ENCODE measurements at places on chromosomes 1 and 21. TPM values are rescaled to one million over a fixed set of nuclear protein-coding genes. Genes with fewer than 3 reads are reported as not detected.

GRCh38 chr1:172938681-172939080, 112.1 kb downstream of the TNFSF18 start:
- no peak for DNase-seq

DNA sequence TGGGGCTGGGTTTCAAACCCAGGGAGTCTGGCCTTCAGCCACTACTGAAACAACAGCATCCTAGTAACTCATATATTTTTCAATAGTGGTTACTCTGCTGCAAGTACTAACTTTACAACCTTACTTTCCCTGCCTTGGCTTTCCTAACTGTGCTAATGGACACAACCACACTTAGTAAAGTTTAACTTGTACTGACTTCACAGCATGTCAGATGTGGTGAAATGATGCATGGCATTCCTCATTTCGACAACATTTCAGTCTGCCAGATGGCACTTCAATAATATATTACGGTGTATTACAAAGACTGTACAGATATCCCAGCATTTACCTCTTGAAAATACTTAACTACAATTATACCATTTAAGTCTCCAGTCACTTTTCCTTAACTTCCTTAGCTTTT, 27.8 kb downstream of the LRRC7 start:
- DNase-seq = no peak

DNA sequence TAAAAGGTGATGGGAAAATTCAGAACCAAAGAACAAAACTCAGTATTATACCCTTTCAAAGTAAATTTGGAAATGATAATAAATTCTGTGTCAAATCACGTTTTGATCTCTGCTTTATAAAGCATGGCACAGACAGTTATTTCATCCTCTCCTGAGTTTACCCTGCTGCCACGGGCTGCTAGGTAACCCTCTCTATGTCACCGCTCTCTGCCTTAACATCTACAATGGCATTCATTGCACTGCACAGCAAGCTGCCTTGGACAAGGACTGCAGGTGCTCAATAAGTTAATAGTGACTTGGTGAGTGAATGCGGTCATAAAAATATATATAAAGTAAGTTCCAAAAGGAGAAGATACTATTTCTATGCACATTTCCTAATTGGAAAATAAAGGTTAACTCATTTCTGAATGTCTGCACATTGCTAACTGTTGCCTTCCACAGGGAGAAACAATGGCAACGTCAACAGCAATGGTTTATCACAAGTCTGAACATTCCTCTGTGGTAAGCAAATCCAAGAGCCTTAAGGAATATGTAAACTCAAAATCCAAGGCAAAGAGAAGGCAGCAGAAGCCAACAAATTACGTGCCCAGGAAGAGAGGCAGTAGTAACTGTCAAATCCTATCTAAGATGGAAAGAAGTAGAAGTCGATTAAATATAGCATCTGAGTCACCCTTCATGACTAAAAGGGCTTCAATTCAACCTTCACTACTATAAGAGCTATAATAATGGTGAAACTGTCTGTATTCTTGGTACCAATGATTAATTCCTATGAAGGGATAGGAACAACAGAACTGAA, 19.4 kb downstream of the FYB2 start:
- no peak for DNase-seq

GRCh38 chr1:186904361-186904760, 75.6 kb downstream of the PLA2G4A start:
- DNase-seq = no peak

- DNase-seq = no peak
Observed at GRCh38 chr1:160726114-160726497, 12.9 kb upstream of the SLAMF7 start.

DNA sequence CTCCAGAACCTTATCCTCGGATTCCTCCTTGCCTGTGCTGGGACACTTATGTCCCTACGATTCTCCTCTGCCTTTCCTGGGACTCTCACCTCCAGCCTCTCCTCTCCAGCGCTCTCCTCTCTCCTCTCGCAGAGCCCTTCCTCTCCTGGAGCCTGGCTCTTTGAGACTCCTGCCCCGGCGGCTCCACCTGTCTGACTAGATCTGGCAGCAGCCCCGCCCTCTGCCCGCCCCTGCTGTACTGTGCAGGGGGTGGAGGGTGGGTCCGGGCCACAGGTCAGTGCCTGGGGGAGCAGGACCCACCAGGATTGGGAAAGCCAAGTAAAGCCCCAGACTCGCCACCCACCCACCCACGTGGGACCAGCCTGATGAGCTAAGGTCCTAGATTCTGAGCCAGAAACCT, 1.6 kb downstream of the ELOVL1 start:
- no peak for DNase-seq

DNA sequence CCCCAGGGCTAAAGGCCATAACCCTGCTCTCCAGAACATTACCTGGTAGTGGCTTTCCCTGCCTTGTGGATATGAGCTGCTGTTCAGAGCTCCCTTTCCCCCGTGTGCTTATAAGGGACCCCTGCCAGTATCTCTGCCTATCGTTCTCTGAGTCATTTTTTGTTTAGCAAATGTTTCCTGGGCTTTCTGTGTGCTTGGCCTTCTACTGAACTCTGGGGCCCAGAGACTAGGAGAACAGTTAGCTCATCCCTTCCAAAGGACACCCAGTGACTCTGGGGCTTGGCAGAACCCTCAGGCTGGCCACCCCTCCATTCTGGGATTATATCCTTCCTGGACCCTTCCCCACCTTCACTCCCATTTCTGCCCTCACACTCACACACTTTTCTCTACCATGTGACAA, 80.8 kb upstream of the POU3F1 start:
- no peak for DNase-seq

DNA sequence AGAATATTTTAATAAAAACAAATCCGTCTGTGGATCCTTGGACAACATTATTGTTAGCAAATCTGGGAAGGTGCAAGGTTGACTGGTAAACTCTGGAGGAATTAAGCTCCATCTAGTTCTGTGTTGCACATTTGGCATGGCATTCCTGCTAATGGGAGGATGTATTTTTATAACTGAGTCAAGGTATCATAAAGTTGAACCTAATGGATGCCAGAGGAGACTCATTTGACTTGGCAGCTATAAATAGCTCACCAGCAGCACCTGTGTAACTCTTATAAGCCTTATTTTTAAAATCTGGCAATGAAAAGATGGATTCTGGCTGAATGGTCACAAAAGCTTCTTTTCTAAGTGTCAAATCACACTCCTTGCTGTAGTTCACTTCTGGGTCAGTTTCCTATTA, 118.5 kb upstream of the ADAMTS5 start:
- DNase-seq = no peak

- DNase-seq = no peak
Observed at GRCh38 chr1:101330427-101331130, 93.8 kb downstream of the S1PR1 start.

GRCh38 chr1:11502516-11502915, 23.6 kb downstream of the DISP3 start:
- peak; percentile 55 for DNase-seq

GRCh38 chr1:77487631-77488030, 194.8 kb downstream of the ZZZ3 start:
- no peak for DNase-seq

DNA sequence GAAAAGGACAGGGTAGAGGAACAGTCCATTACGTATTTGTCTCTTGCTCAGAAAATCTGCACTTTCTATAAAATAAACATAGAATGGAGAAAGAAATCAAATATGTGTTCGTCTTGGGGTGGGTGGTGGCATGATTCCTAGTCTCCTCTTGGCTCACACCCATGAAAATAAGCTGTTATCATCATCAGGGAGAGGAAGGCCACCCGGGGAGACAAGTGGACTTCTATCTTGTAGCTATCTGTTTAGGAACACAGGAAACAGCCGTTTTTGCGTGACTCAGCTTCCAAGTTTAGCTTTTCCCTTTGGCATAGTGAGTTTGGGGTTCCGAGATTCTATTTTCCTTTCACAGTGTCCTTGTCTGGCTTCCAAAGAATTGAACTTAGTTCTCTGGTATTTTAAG, 622.3 kb downstream of the PTPRU start:
- DNase-seq = no peak

DNA sequence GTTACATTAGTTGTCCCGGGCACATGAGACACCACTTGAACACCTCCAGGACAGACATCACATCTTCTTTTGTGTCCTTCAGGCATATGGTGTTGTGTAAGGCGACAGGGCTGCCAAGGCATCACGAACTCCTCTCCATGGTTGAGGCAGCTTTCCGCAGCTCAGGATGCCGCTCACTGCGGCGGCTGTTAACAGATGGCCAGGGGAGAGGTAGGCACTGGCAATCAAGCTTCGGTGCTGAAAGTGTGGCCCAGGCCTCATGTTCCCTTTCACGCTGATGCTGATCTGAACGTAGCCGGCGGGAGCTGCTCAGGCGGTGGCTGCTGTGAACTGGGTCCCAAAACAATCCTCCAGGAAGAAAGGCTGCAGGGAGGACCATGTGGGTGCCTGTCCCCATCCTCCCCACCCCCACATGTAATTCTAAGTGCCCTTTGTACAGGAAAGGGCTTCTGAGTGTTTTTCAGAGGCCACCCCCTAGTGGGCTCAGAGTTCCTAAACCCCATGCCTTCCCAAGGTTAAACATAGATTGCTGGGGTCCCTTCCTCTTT, 287.1 kb upstream of the AJAP1 start:
- DNase-seq = no peak

DNA sequence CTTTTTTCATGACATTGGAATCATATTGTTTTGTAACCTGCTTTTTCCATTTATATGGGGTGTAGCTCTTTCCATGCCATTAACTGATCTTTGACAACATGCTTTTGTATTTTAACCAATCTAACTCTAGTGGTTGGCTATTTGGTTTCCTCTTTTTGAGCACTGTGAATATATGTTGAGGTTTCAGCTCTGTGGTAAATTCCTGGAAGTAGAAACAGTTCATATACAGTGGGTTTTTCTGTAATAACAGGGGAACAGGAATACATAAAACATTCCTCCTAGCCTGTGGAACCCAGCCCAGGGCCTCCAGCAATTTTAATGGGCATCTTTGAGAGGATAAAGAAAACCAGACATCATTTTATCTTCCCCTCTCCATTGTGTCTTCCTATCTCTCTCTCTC, 17.4 kb downstream of the AZIN2 start:
- no peak for DNase-seq

DNA sequence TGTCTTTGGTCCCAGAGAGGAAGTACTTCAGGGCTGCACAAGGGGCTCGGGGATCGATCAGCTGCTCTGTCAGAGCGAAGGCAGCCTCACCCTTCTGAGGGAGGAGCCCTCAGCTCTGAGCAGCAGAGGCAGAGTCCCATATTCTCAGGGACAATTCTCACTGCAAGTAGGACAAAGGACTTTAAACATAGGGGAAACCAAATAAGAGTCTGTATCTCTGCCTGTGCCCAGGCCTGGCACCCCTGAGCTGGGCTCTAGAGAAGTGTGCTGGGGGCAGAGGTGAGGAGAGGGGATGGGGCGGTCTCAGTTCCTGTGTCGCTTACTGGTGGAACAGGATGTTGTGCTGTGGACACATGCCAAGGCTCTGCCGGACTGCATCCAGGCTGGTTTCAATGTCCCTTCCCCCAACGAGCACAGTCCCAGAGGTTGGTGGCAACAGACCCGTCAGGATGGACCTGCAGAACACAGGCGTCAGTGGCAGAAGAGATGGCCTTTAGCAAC, 76.6 kb downstream of the ABCA4 start:
- DNase-seq = no peak

GRCh38 chr1:11320153-11320936, 47.3 kb downstream of the UBIAD1 start:
- no peak for DNase-seq

DNA sequence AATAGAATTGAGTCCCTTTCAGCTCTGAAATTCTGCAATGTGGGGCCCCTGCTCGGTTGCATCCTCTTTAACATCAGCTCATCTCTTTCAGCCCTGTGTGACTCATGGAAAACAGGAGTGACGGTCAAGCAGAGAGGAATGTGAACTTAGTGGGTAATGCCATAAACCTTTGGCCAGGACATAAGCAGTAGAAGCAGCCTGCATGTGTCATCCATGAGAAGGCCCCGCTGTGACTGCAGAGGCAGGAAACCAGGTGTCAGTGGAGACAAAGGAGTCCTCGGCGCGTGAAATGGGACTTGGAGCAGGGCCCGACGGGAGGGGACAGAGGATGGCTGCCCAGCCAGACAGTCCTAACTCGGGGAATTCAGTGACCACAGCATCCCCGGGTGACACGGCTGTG, 21.1 kb upstream of the EPHB2 start:
- no peak for DNase-seq

- no peak for DNase-seq
Observed at GRCh38 chr1:22665752-22666151, 12.7 kb downstream of the C1QB start.

DNA sequence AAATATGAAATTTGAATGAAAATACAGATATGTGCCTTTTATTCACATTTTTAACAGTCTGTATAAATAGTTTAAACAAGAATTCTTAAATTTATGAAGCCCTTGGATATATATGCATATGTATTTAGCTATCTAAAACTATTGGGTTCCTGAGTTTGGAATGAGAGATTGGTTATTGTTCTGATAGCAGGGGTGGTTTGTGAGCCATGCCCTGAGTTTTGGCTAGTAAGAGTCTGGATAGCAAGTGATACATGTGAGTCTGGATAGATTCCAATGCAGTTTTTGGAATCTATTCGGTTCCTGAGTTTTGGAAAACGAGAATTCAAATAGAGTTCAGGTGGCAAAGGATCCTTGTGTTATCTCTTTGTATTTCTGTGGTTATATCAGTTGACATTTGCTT, 2.8 kb downstream of the MAN1A2 start:
- DNase-seq = no peak

DNA sequence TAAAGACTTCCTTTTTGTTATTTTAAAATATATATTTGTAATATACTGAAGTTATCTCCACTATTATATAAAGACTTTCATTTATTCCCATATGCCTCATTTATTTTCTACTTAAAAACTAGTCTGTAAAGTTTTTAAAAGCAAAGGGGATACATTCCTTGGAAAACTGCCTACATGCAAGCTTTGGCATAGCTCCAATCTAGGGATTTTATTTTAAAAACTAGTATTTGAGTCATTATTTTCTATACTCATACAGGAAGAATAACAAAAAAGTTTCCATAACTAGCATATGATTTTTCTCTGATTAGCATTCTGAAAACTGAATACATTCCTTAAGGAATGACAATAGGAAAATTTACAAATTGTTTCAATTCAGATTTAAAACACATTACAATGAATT, 88.9 kb downstream of the COL24A1 start:
- no peak for DNase-seq

The ITLN1 gene
- 0.48 TPM for total RNA-seq

The NLRP3 gene
- total RNA-seq = 11.5 TPM

The CBR3 gene
- total RNA-seq = 14.9 TPM

The ZNF697 gene
- total RNA-seq = 11.0 TPM

The DENND2D gene
- total RNA-seq = 33.0 TPM

The LCE1C gene
- not detected for total RNA-seq

The HEYL gene
- 9.4 TPM for total RNA-seq

The FALEC gene
- total RNA-seq = not detected

The PLPPR5 gene
- not detected for total RNA-seq

The F13B gene
- total RNA-seq = not detected

The CFHR1 gene
- 1.8 TPM for total RNA-seq

The SGIP1 gene
- total RNA-seq = 4.2 TPM

The KRTAP7-1 gene
- total RNA-seq = not detected

The NUF2 gene
- 0.29 TPM for total RNA-seq

The ALX3 gene
- total RNA-seq = not detected

The TRPM2 gene
- total RNA-seq = 12.0 TPM

The SYT11 gene
- 6.1 TPM for total RNA-seq
